ENCODE measurements at places on chromosomes 12 and 14.

DNA sequence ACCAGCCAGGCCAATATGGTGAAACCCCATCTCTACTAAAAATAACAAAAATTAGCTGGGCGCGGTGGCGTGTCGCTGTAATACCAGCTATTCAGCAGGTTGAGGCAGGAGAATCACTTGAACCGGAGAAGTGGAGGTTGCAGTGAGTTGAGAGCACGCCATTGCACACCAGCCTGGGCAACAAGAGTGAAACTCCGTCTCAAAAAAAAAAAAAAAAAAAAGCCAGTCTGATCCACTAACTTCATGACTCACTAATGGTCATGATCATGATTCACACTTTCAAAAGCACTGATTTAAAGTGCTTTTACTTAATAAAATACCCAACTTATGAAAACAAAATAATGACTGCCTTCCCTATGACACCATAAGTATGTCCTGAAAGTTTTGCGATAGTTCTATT is 38.4 kb upstream of the CPM start:
- no peak for DNase-seq

- DNase-seq: no peak
Observed at GRCh38 chr14:29868000-29868399, 59.6 kb downstream of the PRKD1 start.

- DNase-seq: no peak
Observed at GRCh38 chr12:87793131-87793530, 236.1 kb downstream of the C12orf50 start.

- no peak for DNase-seq
Observed at GRCh38 chr12:103647267-103647666, 60.2 kb downstream of the STAB2 start.

DNA sequence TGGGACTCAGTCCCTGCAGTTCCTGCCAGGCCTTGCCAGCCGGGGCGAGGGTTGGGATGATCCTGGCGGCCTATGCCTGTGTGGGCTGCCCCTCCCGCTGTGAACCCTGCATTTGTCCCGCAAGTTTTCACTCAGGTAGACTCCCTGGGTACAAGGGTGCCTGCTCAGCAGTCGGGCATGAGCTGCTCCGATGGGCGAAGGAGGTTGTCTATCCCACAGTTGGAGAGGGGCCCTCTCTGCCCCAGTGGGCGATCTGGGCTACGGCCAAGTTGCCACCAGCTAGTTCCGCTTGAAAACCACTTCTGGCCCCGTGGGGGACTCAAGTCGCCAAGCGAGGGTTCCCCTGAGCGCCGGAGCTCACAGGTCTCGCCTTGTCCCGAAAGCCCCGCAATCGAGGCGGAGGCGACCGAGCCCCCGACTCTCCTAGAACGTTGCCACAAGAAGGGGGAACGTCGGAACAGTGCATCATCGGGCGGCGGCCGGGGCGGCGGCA is 365 bp upstream of the TPI1 start:
- DNase-seq: peak; percentile 39

DNA sequence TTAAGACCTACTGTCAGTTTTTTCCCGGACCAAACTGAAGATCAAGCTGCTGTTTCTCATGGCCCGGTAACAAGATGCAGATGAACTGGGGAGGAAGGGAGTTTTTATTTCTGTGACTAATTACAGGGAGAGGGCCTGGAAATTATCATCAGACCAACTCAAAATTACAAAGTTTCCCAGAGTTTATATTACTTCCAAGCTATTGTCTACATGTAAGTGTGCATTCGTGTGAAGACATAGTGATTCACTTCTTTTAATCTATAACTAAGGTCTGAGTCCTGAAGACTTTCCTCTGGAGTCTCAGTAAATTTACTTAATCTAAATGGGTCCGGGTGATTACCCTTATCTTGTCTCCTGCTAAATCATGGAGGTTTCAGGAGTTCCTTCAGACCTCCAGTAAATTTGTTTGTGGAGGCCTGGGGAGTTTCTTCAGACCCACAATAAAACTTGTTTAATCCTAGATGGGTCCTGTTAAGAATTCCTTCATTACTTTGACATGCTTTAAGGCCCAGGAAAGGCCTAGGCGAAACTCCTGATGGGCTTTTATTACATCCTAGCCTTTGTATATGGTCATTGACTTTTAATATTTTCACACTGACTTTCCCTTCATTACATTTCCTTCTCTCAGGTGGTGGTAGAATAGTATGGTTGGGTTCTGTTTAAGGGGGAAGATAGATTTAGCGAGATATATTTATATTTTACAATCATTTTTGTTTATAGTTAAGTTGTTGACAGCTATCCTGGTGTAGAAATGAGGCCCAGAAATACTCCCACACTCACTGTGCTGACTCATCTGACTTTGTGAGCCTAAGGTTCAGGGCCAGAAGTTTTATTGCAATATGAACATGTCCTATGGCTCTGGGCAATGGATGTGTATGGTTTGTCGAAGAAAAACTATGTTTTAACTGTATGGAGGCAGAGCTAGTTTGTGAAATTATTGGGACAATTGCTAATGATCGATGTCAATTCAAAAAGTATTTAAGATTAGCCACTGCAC is 627.0 kb upstream of the FBXO33 start:
- DNase-seq: no peak

DNA sequence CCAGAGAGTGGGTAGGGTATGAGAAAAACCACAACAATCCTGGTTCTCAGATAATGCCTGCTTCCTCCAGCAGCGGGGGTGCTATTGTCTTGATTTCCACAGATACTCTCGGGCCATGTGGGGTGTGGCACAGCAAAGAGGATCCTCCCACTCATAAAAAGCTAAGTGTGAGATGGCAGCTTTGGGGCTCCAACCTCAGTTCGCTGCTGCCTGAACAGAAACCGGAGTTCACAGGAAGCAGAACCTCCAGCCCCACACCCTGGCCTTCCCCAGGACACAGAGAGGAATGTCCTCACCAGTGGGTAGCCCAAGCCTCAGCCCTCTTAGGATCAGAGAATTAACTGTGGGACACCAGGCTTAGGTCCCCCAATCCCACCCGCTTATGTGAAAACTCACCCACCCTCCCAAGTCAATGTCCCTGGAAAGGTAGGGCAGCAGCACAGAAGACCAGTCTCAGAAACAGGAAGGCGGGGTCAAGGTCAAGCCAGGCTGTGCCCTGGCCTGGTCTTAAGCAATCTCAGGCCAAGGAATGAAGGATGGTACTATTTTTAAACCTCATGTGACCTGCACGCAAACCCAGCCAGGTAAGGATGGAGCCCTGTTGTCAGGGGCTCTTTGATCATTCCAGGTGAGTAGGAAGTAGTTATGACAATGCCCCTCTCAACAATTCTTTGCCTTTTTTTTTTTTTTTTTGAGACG is 9.0 kb downstream of the KCTD10 start:
- DNase-seq: no peak

DNA sequence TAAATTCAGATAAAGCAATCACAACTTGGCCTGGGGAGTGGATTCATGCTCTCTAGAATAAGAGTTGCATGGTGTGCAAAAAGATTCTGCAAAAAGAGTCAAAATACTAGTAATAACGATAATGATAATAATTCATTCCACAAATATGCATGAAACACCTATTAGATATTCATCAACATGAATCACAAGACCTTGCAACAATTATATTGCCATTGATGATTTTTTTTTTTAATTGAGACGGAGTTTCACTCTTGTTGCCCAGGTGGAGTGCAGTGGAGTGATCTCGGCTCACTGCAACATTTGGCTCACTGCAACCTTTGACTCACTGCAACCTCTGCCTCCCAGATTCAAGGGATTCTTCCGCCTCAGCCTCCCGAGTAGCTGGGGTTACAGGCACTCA is 109.2 kb upstream of the FLRT2 start:
- DNase-seq: no peak

- no peak for DNase-seq
Observed at GRCh38 chr14:93857081-93857480, 68.8 kb upstream of the PRIMA1 start.

DNA sequence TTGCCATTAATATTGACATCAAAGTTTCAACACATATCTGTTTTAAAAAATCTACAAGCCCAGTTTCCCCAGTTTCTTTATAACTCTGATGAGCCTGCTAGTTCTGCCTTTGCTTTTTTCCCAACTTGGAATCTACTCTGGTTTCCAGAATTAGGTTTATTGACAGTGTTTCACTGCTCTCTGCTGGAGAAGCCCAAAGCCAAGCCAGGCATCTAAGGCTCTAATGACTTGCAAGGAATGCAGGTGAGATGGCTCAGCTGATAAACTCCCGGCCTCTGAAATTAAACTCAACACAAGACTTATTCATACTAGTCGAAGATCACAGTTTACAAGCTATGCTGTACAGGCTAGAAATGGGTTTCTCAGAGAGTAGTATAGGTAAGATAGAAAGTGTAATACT is 54.3 kb downstream of the HMGA2 start:
- DNase-seq: no peak

DNA sequence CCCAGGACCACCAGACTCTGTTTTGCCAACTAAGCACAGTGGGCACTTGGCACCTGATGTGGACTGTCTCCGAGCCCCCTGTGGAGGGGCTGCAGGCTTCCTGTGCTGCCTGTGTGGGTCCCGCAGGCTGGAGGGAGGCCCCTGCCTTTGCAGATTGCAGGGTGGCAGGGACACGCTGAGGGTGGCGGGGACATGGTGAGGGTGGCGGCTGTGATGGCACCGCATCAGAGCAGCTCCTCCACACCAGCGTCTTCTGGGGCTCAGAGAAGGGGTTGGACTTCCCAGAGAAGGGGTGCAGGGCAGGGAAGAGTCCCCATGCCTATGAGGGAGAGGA is 8.1 kb downstream of the ZFYVE21 start:
- no peak for DNase-seq

DNA sequence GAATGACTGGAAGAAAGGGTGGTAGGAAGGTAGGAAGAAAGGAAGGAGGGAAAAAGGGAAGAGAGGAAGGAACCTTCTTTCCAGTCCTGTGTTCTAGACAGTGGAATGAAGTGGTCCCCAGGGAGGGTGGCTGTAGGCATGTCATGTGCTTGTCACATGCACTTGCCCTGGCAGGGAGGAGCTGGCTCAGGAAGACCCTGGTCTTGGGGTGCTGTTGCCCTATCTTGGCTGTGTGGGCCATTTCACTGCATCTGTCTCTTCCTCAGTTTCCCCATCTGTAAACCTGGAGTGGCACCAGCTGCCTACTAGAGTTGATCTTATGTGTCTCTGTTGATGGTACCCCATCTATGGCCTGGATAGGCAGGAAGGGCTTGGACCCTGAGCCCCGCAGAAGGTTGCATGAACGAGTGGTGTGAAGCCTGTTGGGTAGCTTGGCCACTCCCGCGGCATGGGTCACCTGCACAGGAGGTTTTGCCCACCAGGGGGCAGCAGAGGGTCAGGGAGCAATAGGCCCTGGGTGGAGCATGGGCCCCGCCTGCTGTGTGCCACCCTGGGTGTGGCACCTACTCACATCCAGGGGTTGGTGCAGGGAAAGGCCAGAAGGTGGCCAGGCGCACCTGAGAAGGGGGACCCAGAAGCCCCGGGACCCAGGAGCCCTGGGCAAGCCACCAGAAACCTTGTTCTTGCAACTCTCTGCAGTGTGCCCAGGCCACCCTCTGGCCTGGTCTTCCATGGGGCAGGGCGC is 25.1 kb downstream of the MEG3 start:
- DNase-seq: peak; percentile 85

DNA sequence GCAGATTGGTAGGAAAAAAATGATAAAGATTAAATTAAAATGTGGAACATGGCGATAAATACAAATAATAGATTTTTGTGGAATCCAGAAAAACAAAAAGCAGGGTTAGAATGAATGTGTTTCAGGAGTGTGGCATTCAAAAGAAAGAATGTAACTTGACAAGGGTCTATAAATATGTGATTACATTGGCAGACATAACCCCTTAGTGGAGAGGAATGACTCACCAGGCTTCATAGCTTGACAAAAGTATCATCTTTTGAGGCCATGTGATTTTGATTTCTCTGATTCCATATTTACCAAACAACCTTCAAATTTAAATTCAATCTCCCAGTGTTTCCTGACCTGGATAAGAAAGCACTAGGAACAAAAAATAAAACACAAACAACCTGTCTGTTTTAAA is 24.4 kb upstream of the MGST1 start:
- no peak for DNase-seq

GRCh38 chr12:96487634-96488033 is 1.7 kb upstream of the CFAP54 start:
- no peak for DNase-seq

All from iPS-NIHi11 (cell line).